ENCODE measurements at places on chromosomes 4 and X. TPM values are rescaled to one million over a fixed set of nuclear protein-coding genes. Genes with fewer than 3 reads are reported as not detected.
A peak's percentile ranks its signal among the peaks of the same experiment; 100 is the strongest.

QRFPR gene
- not detected for total RNA-seq

DNA sequence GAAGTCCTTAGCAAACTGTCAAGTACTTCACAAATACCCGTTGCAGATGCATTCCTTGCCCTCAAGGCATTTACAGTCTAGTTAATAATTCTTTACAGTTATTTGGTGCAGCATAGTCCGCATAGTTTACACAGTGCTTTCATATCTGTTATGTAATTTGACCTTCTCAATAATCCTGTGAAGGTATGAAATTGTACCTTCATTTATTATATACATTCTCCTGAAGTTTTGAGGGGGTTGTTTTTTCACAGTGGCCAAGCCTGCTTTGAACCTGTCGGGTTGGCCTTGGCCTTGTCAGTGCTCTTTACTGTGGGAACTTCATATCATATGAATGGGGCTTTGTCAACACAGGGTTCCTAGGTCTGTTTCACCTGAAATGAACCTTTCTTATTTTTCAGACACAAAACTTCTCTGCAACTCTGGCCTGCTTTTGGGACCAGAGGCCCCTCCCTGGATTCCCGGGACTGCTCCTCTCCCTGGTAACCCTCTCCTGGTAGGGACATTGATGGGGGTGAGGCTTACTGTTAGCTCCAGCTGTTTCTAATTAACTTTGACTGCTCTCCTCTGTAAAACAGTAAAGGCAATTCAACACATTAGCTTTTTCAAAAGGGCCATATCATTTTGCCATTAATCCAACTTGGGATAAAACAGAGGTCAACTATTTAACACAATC is 9.1 kb downstream of the IGFBP7 start:
- H3K27me3 ChIP-seq = no peaks in the 10 kb centered on the region
- H3K4me1 ChIP-seq = no peaks in the 10 kb centered on the region
- no peaks in the 10 kb centered on the region for H3K36me3 ChIP-seq
- no peak overlapping the region for H3K27ac ChIP-seq
- H3K4me3 ChIP-seq = no peak overlapping the region
- DNase-seq = no peak

GRCh38 chrX:20506739-20507138 is 240.0 kb upstream of the RPS6KA3 start:
- H3K27ac ChIP-seq = no peak overlapping the region
- H3K4me1 ChIP-seq = no peaks in the 10 kb centered on the region
- no peak for DNase-seq
- no peaks in the 10 kb centered on the region for H3K27me3 ChIP-seq

BST1 gene
- total RNA-seq = 42.0 TPM

GPM6B gene
- total RNA-seq = 3.3 TPM

DNA sequence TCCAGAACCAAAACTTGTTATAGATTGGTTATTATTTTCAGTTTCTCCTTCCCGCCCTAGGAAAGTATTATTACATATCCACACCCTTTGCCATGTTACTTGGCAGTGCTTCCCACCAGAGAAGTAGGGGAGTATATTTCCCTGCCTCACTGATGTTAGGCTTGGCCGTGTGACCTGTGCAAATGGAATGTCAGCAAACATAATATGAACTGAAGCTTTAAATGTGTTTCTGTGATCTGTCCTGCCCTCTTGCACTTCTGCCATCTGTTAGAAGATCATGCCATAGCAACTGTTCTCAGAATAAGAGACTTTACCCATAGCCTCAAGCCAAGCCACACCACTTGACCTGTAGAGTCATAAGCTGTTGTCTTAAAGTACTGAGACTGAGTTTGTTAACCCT is 36.7 kb upstream of the NEUROG2 start:
- H3K36me3 ChIP-seq = no peaks in the 10 kb centered on the region
- H3K27ac ChIP-seq = no peak overlapping the region
- H3K4me1 ChIP-seq = no peaks in the 10 kb centered on the region
- H3K27me3 ChIP-seq = no peaks in the 10 kb centered on the region
- no peak for DNase-seq
- H3K4me3 ChIP-seq = no peak overlapping the region

- H3K4me3 ChIP-seq = no peak overlapping the region
- H3K27me3 ChIP-seq = no peaks in the 10 kb centered on the region
- DNase-seq = no peak
- no peaks in the 10 kb centered on the region for H3K4me1 ChIP-seq
- no peak overlapping the region for H3K27ac ChIP-seq
Measured at GRCh38 chr4:153655928-153656327, 28.2 kb upstream of the TLR2 start.

MGAT4D gene
- not detected for total RNA-seq

GDPD2 gene
- total RNA-seq = not detected

DNA sequence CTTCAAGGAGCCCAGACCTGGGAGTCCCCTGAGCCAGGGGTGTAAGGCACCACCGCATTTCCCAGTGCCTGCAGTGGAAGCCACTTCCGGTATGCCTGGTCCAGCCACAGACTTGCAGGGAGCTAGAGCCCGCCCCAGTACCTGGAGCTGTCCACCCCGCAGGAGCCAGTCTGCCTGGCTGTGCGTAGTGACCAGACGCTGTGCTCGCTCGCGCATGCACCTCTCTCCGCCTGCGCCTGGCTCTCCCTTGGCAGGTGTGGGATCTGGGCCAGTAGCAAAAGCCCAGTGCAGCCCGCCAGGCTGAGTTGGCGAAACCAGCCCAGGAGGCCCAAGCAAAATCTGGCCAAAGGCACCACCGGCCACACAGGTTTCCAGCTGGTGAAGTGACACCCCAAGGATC is 973.7 kb upstream of the AGA start:
- no peak for DNase-seq
- no peaks in the 10 kb centered on the region for H3K27me3 ChIP-seq
- no peak overlapping the region for H3K27ac ChIP-seq
- H3K36me3 ChIP-seq = no peaks in the 10 kb centered on the region

PNMA5 gene
- not detected for total RNA-seq

GRCh38 chr4:2816401-2816954 is 23.6 kb downstream of the SH3BP2 start:
- peaks cover 39% of the 10 kb centered on the region for H3K4me1 ChIP-seq
- H3K27me3 ChIP-seq = no peaks in the 10 kb centered on the region
- no peak for DNase-seq

- no peaks in the 10 kb centered on the region for H3K36me3 ChIP-seq
- no peak for DNase-seq
- no peaks in the 10 kb centered on the region for H3K27me3 ChIP-seq
- H3K27ac ChIP-seq = no peak overlapping the region
Measured at GRCh38 chr4:26022346-26023202, 108.6 kb downstream of the SMIM20 start.

GRCh38 chrX:103066606-103067005 is 2.6 kb upstream of the BEX1 start:
- no peaks in the 10 kb centered on the region for H3K4me1 ChIP-seq
- H3K36me3 ChIP-seq = no peaks in the 10 kb centered on the region
- H3K27ac ChIP-seq = no peak overlapping the region
- no peak for DNase-seq

DNA sequence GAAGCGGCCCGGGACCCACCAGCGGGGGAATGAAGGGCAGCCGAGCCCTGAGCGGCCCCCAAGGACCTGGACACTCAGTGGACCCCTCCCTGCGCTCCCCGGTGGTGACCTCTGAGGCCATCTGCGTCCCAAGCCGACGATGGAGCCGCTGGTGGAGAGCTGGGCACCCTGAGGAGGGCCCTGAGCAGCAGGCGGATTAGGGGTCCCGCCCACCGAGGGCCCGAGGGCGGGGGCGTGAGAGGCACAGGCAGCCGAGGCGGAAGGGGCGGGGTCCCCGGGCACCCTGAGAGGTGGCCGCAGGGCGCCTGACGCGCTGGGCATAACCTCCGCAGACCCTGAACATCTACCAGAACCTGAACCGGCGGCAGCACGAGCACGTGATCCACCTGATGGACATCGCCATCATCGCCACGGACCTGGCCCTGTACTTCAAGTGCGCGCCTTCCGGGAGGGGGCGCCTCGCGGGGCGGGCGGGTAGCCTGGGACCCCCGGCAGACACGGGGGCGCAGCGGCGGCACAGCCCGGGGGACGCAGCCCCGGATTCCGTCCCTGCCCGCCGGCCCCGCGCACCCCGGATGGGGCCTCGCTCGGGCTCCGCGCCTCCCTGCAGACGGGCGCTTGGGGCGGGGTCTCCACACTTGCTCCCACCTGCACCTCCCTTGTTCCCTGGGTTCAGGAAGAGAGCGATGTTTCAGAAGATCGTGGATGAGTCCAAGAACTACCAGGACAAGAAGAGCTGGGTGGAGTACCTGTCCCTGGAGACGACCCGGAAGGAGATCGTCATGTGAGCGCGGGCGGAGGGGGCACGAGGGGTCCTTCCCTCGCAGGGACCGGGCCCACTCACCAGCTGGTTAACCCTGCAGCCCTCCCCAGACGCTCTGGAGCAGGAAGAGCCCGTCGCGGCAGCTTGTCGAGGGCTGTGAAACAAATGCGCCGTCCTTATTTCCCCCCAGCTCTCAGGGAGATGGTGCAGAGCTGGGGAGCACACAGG is 10.3 kb downstream of the ATP5ME start:
- H3K27ac ChIP-seq = peak overlapping the region; percentile 77
- H3K36me3 ChIP-seq = no peaks in the 10 kb centered on the region
- H3K4me3 ChIP-seq = peak overlapping the region; percentile 84
- peak; percentile 87 for DNase-seq
- no peaks in the 10 kb centered on the region for H3K27me3 ChIP-seq

- no peak for DNase-seq
- no peaks in the 10 kb centered on the region for H3K4me1 ChIP-seq
- no peak overlapping the region for H3K4me3 ChIP-seq
- no peak overlapping the region for H3K27ac ChIP-seq
Measured at GRCh38 chrX:14851526-14851925, 21.3 kb downstream of the FANCB start.

GRCh38 chr4:120293341-120293740 is 226.7 kb upstream of the MAD2L1 start:
- no peaks in the 10 kb centered on the region for H3K4me1 ChIP-seq
- H3K4me3 ChIP-seq = no peak overlapping the region
- no peak overlapping the region for H3K27ac ChIP-seq
- no peak for DNase-seq

DNA sequence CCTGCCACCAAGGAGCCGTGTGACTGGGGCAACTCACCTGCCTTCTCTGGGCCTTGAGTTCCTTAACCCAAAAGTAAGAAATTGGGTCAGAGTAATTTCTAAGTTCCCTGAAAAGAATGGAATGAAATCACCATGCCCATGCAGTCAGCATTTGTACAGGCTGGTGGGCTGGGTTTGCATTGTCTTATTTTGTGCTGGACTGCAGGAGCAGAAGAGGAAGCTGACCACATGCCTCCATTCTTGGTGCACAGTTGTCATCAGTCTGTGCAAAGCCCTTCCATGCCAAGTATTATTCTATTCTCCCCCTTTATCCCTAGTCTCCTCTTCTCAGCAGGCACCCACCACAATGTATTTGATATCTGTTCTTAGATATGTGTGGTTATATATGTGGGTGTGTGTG is 56.3 kb downstream of the FHDC1 start:
- H3K27ac ChIP-seq = peak overlapping the region; percentile 10
- DNase-seq = peak; percentile 22
- H3K36me3 ChIP-seq = no peaks in the 10 kb centered on the region
- H3K4me1 ChIP-seq = no peaks in the 10 kb centered on the region

All from Peyer's patch (tissue), 4 donors.